ENCODE measurements at places on chromosomes 1 and 21. TPM values are rescaled to one million over a fixed set of nuclear protein-coding genes. Genes with fewer than 3 reads are reported as not detected.

Gene FCRL6
- 0.14 TPM for total RNA-seq

Gene NBPF4
- 0.53 TPM for total RNA-seq

GRCh38 chr21:42691901-42692559 lies 38.6 kb downstream of the PDE9A start:
- no peak for DNase-seq

DNA sequence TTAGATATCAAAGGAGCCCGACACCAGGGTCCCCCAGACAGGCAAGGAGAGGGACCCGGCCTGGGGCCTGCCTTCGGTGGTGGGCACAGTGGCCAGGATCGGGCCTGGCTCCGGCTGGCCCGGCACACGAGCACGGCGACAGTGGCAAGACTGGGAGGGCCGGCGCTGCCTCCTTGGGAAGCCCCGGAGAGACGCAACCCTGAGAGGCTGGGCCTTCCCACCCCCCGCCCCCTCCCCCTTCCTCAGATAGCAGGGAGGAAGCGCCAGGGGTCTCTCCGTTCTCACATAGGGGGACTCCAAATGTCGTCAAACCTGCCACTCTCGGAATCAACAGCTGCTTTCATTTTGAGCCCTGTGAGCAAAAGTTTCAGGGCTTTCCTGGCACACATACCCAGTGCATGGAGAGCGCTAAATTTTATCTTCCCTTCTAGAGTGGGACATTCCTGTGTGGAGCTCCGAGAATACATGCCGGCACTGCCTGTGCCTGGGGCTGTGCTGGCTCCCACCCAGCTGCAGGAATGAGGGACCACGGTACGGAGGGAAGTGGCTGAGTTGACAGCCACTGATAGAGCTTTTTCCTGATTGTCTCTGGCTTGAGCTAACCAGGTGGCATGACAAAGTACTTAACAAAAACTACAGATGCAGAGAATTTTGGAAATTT lies 62.4 kb downstream of the CD247 start:
- DNase-seq: peak; percentile 38
